ENCODE measurements at places on chromosomes 7 and 10.

DNA sequence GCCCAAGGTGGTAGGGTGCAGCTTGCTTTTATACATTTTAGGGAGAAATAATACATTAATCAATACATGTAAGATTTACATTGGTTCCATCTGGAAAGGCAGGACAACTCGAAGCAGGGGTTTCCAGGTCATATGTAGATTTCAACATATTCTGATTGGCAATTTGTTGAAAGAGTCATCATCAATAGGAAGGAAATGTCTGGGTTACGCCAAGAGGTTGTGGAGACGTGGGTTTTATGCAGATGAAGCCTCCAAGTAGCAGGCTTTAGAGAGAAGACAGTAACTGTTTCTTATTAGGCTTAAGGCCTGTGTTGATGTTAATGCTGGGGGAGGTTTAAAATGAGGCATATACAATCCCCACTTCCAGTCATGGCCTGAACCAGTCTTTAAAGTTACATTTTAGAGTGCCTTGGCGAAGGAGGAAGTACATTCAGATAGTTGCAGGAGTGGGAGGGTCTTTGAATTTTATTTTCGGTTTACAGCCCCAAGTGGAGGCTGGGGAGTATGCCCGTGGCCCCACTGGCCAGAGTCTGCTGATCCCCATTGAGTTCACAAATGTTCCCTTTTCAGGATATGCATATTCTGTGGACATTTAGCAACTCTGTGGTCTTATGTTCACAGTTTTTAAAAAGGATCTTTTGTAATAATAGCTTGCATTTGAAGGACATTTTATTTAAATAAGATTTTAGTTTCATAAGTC lies 166.0 kb upstream of the GDF10 start:
- no peak for DNase-seq

DNA sequence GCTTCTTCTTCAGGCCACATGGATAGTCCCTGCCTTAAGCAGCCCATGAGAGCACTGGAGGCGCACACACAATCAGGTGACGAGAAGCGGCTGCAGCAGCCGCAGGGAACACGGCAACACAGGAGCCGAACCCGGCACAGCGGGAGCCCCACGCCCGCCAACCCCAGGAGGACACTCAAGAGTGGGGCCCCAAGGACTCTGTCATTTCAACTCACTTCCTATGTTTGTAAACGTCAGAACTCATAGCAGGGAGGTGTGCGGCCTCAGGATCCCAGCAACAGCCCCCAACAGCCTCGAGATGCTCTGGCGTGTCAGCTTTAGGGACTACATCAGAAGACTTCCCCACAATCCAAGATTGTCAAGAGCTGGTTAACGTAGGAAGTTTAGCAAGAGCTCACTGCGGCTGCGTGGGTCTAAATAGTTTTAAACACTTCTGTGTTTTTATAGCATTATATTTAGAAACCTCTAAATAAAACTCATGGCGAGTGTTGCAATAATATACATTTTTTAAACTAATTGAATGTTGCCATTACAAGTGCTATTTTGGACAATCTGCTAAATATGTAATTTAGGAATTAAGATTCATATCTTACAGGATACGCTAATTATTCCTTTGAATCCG lies 123.4 kb downstream of the MAD1L1 start:
- DNase-seq: no peak

DNA sequence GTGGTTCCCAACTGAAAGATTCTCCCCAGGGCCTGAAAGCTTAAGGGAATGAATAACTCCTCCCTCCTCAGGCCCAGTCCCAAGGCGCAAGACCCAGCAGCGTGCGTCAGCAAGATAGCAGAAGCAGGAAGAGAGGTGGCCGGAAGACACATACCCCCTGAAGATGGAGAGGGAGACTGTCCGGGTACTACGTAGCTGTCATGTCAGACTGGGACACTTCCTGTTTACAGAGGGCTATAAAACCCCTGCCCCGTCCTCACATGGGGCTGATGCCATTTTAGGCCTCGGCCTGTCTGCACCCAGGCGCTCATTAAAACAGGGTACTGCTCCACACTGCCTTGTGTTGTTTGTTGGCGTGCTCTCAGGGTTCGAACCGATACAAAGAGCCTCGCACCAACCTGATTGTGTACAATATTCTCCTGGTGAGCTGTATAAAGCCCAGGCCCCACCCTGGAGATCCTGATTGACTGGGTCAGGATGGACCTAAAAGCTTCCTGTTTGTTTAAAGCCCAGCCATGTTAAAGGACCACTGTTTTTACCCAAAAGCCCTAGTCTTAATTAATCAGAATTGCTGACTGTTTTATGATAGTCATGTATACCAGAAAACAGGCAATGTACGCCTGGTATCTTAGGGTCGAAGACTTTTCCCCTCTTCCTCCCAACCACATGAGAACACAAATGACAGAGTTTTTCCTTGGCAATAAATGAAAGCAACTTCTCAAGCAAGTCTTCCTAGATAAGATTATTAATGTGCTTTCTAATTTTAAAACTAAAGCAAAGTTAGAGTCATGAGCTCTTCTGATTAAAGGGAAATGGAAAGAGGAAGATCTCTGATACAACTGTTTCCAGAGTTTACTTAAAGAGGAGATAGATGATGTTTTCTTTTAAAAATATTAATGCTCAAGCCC lies 251.5 kb downstream of the DOCK4 start:
- no peak for DNase-seq

GRCh38 chr10:102286216-102286615 lies 40.9 kb downstream of the GBF1 start:
- no peak for DNase-seq

DNA sequence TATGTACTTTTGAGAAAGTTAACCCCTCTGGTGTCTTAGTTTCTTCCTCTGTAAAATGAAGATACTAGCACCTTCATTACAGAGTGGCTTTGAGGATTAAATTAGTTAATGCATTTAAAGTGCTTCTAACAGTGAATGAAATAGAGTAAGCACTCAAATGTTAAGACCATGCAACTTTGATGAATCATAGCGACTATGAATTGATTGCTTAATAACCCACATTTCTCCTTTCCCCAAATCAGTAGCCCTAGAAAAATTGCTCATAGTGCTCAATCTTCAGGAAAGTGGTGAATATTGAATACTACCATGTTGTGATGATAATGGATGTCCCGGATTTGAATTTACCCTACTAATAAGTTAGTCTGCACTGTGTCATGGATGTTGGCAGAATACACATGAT lies 48.1 kb downstream of the CD36 start:
- DNase-seq: no peak

DNA sequence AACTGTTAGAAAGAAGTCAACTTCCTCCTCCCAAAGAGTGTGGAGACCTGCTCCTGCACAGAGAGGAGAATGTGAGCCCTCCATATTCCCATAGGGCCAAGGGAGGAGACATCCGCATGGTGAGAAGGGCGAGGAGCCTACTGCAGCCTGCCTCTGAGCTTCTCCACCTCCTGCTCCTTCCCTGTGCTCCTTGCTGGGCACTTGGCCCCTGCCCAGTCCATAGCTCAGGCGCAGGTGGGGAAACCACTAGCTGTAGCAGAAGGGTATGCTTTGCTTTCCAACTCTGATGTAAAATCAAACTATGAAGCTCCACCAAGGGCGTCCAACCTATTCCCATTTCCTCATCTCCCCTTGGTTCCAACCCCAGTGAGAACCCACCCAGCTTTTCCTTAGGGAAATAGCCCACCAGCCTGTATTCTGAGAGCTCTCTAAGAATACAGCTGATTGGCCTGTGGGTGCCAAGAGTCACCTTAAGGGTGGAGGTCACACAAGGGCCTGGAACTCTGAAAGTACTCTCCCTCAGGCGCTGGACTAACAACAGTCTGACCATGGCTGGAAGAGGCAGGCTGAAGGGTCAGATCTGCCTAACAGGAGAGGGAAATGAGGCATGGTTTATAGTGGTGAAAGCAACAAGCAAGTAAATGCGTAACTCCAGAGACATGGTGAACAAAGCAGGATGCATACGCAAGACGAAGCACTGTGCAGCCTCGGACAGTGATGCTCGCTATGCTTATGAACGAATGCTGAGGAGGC lies 13.9 kb downstream of the ZNF488 start:
- DNase-seq: no peak

- no peak for DNase-seq
Measured at GRCh38 chr7:100825751-100826513, 1.4 kb downstream of the EPHB4 start.

DNA sequence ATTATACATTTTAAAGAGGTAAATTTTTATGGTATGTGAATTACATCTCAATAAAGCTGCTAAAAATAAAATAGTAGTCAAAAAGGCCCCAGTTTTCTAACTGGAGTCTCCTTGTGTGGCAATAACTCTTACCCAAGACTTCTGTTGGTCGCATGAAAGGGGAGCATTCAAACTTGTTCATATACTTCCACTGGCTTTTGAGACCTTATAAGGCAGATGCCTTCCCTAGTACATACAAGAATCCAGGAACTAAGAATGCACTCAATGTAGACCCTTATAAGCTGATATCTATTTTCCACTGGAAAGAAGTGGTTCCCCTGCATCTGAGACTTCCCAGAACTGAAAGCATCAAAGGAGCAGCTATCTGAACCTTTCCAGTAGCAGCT lies 13.0 kb downstream of the BCAP29 start:
- DNase-seq: no peak

DNA sequence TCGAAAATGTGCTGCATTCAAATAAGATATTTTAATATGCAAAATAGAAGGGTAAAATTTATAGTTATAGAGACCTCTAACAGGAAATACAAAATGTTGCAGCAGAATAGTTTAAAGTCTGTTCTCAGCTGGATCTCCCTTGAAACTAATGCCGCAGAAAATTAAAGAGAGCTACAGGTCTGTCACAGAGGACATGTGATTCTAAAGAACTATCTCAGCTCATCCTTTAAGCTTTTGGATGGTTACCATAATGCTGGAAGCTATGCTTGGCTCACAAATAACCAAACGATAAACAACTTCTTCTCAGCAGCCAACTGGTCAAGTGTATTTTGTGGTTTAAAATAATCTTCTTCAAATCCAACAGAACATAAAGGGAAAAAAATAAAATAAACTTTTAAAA lies 353.0 kb downstream of the PARD3 start:
- DNase-seq: no peak

DNA sequence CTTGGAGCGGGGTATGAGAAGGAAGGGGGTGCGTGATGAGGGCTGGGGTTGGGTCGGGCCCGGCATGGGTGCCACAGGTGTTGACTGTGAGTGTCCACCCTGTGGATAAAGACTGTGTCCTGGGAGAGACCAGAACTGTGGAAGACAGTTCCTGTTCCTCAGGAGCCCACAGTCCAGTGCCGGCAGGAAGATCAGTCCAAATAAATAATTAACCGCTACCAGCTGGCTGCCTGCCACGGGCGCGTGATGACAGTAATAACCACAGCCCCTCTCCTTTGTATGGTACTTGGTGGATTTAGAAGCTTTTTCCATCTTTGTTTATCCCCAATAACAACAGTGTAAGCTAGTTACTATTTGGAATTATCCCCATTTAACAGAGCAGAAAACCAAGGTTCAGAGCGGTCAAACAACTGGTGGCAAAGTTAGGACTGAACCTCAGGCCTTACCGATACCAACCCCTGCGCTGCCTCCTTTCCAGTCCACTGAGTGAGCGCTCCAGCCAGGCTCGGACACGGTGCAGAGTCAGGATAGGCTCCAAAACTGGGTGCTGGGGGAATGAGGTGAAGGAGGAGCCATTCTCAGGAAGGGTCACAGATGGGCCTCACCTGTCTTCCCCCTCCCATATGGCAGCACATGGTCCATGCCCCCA lies 5.1 kb downstream of the ZMIZ1 start:
- DNase-seq: no peak

DNA sequence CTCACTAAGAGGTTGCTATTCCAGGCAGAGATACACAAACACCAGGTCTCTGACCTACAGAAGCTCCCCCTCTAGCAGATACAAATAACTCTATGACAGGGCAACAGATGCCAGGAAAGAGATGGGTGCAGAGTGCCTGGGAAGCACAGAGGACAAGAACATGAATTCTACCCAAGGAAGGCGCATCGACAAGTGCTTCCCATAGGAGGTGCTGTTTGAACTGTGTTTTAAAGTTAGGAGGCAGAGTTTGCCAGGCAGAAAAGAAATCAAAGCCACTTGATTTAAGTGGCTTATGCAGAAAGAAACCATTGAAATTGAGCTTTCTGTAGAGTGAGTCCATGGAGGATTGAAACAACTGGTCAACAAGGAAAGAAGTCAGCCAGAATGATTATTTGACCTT lies 35.3 kb upstream of the EGR2 start:
- DNase-seq: no peak

GRCh38 chr10:69731184-69731583 lies 70.5 kb upstream of the COL13A1 start:
- no peak for DNase-seq

DNA sequence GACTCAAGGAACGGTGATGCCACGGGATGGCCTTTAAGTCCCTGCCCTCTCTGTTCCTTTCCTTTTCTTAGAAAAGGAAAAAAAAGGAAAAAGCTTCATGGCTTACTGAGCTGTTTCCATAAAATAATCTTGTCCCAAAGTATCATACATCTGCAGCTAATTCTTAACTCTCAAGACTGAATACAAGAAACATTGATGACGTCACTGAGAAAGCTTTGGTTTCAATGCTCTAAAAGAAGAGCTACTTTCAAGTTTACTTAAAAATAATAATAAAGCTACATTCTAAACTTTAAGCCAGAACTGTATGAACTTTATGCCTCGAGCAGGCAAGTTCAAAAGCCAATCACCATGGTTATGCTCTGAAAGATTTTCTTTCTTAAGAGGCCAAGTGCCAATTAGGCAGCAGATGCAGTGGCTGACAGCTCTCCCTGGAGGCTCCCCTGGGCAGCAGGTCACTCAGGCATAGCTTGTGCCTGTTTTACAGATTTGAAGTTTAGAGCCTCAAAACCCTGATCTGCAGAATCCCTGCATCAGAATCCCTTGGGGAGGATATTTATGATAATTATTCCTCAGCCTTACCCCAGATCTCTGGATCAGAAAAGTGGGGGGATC lies 165.0 kb downstream of the CHN2 start:
- no peak for DNase-seq

- DNase-seq: no peak
Measured at GRCh38 chr10:46310143-46310514, 23.3 kb downstream of the ANTXRL start.

GRCh38 chr10:86585037-86585929 lies 63.7 kb upstream of the WAPL start:
- DNase-seq: peak; percentile 2

- no peak for DNase-seq
Measured at GRCh38 chr7:112668561-112668960, 121.6 kb downstream of the TMEM168 start.
